ENCODE measurements at places on chromosomes 3 and 15.
A peak's percentile ranks its signal among the peaks of the same experiment; 100 is the strongest.

DNA sequence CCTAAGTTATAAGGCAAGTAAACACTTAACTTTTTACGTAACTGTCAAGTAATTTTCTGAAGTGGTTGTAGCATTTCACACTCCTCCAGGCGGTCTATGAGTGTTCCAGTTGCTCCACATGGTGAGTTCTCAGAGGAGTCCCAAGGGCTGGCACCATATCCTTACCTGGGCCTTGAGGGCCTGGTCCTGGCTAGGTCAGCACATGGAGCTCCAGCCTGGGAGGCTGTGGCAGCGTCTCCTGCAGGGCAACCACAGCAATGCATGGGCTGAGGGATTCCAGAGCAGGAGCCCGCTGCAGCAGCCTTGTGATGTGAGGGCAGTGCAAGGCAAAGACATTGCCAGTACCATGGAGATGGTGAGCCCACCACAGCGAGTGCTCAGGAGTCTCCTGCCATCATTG, 32.2 kb upstream of the LYZL4 start:
- no peak for DNase-seq

- no peak for DNase-seq
These were observed 285.1 kb upstream of the CDIN1 start for GRCh38 chr15:36294359-36294758.

GRCh38 chr3:56189536-56189935, 278.7 kb downstream of the ERC2 start:
- no peak for DNase-seq

GRCh38 chr3:177405191-177405672, 207.9 kb upstream of the TBL1XR1 start:
- no peak for DNase-seq

- DNase-seq, result no peak
These were observed 55.8 kb downstream of the TBL1XR1 start for GRCh38 chr3:177141471-177141870.

GRCh38 chr15:51244423-51244869, 94.0 kb downstream of the CYP19A1 start:
- no peak for DNase-seq

DNA sequence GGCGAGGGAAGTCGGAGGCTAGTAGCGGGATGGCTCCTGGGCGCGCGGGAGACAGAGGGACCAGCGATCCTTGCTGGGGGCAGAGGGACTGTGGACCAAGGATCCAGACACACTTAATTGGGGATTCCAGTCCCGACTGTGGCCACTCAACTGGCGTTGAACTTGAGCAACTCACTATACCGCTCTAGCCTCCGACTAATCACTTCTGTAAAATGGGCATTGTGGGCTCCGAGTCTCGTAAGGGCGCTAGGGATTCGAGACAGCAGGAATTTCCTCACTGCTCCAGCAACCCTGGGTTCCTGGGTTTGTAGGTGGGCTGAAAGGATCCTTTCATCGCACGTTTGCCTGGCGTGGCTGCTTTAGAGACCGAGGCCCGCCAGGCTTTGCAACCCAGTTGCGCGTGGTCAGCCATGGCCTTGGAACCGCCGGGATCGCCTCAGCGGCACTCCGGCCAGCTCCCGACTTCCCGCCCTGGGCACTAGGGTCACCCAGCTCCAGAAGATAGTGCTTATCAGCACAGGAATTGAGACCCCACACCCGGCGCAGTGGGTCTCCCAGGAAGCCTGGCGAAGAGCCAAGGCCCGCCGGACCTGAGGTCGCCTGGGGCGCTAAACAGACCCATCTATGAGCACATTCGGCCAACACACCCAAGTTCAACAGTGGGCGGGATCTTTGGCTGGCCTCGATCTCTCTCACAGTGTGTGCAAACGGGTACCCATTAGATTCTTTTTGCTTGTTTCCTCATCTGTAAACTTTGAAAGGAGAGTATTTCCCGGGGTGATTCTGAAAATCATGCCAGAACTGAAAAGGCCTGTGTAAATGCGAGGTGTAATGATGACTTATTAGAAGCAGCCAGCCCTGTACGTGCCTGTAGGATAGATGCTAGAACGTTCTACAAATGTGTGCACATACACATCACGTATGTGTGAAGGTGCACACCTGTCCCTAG, 9.9 kb downstream of the FOXL2 start:
- no peak for DNase-seq

GRCh38 chr3:172929451-172929850, 178.9 kb downstream of the ECT2 start:
- DNase-seq, result no peak

DNA sequence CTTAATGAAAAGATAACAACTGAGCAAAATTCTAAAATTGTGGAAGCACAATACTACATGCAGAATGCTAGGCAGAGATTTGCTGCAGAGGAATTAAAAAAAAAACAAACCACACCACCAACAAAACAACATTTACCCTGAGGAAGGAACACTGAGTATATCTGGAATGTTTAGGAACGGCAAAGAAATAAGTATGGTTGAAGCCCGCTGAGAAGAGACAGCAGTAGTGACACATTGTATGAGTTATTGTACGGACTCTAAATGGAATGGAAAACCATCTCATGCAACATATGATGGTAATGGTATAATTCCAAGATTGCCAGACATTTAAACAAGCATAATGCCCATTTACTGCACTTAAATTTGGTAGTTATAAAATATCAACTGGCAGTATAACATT, 568.2 kb upstream of the CCDC54 start:
- DNase-seq, result no peak

- peak; percentile 16 for DNase-seq
These were observed 42.4 kb downstream of the CP start for GRCh38 chr3:149179220-149179619.

DNA sequence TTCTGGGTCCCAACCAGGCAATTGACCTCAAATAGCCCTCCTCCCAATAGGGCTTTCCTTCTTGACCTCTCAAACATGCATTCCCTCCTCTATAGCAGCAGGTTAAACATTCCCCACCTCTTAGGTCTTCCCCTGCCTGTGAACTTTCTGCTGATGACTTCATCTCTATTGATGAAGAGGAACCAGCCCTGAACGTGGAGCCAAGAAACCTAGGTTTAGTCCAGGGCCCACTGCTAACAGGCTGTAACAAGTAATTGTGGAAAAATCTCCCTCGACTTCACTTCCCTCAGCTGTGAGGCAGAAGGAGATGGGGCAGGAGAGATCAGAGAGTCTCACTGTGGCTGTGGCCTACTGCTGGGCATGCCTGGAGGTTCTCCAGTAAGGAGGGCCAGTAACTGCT, 24.7 kb downstream of the ILDR1 start:
- no peak for DNase-seq

DNA sequence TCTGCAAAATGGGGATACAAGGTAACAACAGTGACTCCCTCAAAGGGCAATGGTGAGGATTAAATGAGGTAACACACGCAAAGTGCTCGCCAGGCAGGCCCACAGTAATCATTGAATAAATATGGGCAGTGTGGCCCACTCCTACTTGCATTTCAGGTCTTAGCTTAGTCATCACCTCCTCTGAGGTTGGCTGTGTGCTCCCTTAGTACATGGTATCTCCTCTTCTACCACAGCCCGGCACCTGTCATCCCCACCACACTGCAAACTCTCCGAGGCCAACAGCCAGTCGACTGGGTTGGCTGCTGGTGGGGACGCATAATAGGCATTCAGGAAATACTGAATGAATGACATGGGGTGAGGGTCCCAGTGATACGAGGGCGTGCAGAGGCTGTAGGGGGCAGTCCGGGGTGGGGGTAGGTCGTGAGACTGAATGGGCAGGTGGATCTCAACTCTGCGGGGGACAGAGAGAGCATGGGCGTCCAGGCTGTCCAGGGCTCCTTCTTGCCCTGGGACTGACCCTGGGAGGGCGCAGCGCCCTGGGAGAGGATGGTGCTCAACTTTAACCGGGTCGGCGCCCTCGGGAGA, 375 bp upstream of the MYZAP start:
- no peak for DNase-seq

DNA sequence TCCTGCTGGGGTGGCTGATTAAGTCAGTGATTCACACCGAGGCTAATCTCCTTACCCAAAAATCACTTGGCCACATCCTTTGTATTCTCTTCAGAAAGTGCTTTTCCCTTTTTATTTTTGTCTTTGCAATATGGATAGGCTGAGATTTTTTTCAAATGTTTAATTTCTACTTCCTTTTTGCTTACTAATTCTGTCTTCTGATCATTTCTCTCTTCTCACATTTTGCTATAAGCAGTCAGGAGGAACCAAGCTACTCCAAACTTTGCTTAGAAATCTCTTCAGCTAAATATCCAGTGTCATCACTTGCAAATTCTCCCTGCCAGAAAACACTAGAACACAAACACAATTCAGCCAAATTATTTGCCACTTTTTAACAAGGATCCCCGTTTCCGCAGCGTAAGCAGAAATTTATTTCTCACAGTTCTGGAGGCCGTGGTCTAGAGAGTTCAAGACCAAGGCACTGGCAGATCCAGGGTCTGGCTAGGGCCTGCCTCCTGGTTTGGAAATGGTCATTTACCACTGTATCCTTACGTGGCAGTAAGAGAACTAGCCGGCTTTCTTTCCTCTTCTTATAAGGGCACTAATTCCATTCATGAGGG, 104.9 kb downstream of the IL5RA start:
- DNase-seq, result no peak

- DNase-seq, result peak; percentile 69
These were observed 3.5 kb downstream of the ZNF710 start for GRCh38 chr15:90004671-90005070.

DNA sequence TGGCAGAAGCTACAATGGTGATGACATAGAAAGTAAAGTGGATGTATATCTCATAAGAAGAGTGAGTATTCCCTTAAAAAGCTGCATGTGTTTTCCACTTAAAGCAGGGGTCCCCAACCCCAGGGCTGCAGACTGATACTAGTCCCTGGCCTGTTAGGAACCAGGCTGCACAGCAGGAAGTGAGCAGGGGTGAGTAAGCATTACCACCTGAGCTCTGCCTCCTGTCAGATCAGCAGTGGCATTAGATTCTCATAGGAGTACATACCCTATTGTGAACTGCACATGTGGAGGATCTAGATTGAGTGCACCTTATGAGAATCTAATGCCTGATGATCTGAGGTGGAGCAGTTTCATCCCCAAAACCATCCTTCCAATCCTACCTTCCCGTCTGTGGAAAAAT, 126.1 kb upstream of the CMC1 start:
- DNase-seq, result no peak

- no peak for DNase-seq
These were observed 19.1 kb upstream of the LAMP3 start for GRCh38 chr3:183181606-183182005.

DNA sequence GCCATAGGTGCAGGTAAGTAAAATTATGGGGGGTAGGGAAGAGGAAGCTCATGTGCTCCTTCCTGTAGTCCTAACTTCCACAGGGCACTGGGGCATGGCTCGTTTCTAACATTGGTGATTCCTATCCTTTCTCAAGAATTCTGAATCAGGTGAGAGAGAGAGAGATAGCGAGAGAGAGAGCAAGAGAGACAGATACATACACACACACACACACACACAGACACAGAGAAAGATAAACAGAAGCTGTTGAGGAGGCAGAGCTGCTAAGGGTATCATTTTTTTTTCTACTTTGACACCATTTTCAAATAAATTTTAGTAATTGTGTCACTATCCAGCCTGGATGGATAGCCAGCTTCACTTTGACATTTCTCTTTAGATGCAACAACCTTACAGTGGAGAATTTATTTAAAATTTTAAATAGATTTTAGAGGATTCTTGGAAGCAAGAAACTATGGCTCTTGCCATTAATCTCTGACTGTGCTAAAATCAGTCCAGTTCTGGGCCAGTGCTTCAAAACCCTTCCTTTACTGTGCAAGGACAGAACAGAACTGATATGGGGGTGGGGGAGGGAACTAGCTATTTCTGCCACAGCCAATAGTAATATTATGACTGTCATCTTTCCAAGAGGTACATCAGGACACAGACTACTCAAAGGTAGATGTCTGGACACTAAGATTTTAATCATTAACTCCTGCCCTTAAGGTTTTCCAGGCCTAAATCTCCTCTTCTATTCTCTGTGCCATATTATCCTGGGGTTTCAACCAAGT, 14.6 kb upstream of the RAMAC start:
- no peak for DNase-seq
